ENCODE measurements at places on chromosomes 5 and 9.

DNA sequence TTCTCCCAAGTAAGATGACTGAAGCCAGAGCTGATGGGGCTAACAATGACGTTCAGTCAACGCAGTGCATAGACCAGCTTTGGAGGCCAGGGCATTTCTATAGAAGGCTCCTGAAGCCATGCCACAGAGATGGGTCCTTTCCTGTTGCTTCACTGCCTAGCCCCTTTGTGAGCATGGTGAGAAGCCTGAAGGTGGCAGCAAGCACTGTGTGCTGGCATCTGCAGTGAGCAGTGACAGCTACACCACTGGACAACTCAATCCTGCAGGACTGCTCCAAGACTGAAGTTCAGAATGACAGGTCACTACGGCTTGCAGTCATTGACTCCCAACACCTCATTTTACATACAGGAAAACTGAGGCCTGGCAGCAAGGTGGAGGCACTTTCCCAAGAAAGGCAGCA is 229.0 kb downstream of the TSSK1B start:
- DNase-seq, result no peak

GRCh38 chr5:41656597-41656996 is 146.2 kb upstream of the PLCXD3 start:
- no peak for DNase-seq

DNA sequence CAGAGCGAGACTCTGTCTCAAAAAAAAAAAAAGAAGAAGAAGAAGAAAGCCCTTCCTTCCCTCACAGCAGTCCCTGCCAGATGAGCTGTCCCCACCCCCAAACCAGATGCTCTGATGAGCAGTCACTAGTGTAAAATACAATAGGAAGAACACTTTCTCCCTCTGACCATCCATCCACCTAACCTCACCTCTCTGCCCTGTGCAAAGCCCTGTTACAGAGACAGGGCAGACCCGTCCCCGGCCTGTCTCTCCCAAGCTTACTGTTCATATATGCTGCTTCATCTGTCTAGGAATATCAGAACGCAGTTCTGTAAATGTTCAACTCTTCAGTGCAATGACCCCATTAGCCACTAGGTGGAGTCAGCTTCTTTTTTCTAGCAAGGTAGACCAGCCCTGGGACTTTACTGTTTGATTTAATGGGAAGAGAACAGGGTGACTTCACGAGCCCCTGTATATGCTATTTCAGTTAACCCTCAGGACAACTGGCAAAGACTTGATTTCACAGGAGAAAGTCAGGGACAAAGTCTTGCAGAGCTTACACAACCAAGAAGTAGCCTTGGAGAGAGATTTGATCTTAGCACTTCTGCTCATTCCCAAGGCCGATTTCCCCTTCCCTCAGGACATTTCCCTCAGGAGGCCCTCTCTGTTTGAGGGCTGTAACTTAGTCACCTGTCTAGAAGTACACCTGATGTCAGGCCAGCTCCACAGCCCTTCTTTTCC is 14.9 kb upstream of the FGFR4 start:
- peak; percentile 20 for DNase-seq

- no peak for DNase-seq
These were observed 19.8 kb upstream of the MCTP1 start for GRCh38 chr5:95304711-95305110.

GRCh38 chr9:35112257-35113020 is 3.2 kb downstream of the ATOSB start:
- DNase-seq, result no peak

GRCh38 chr5:134784241-134784920 is 25.8 kb downstream of the DDX46 start:
- DNase-seq, result no peak

DNA sequence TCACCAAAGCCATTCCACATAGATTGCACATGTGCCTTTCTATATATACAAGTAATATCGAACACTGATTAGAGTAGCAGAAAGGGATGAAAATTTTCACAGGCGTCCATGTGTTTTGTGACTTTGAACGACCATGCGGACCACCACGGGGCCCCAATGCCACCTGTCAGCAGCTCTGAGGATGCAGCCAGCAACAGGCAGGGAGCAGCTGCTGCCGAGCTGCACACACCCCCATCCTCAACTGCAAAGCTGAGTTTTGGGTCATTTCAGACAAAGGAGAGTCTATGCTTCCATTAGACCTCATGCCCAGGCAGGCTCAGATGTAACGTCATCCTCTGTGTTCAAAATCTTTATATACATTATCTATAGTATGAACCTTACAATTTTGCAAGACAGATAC is 503.8 kb downstream of the IRX1 start:
- no peak for DNase-seq

- no peak for DNase-seq
These were observed 122.0 kb downstream of the NIPBL start for GRCh38 chr5:36998578-36998977.

DNA sequence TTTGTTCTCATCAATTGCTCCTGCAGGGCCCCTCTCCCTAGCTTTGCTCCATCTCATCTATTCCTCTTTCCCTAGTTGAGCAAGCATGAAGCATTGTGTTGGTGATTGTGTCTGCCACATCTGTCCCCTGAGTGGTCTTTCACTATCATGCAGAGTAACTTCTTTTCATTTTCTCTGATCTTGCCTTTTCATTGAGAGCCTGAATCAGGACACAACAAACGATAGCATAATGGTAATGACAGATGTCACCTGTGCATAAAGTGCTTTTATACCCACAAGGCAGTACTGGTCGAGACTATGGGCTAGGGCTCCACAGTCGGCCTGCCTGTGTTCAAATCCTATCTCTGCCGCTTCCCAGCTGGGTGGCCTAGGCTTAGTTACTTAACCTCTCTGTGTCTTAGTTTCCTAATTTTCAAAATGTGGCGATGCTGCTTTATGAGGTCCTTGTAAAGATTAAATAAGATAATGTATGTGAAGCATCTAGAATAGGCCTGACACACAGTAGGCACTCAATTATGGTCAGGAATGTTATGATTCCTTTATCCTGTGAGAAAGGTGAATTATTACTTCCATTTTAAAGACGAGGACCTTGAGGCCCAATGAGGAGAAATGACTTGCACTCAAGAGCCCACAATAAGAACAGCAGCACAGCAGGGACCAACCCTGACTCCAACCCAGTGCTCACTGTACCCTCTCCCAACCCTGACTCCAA is 137.1 kb upstream of the ZNF618 start:
- no peak for DNase-seq

DNA sequence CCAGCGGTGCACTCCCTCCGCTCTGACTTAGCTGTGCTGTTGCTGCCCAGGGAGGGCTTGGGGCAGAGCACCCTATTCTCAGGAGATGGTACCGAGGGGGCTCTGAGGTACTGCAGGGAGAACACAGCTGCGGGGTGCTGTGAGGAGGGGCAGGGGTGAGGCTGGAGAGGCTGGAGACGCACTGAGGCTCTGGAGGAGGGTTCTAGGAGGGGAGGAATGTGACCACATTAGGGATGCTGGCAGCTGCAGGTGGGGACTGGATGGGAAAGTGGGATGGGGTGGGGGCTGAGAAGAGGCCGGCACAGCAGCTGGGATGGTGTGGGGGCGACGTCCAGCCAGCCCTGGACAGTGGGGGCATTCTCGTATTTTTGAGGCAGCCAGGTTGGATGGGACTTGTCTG is 20.9 kb downstream of the NCS1 start:
- DNase-seq, result no peak

GRCh38 chr5:56715986-56716385 is 99.4 kb upstream of the MAP3K1 start:
- DNase-seq, result no peak

- DNase-seq, result no peak
These were observed 13.1 kb upstream of the CMBL start for GRCh38 chr5:10320793-10321192.

GRCh38 chr5:32426440-32427151 is 17.9 kb downstream of the ZFR start:
- DNase-seq, result no peak

- no peak for DNase-seq
These were observed 25.6 kb downstream of the POLR1E start for GRCh38 chr9:37511016-37512010.

GRCh38 chr5:139418793-139419192 is 14.9 kb upstream of the SPATA24 start:
- DNase-seq, result no peak

- no peak for DNase-seq
These were observed 30.3 kb upstream of the RFK start for GRCh38 chr9:76424491-76424890.

DNA sequence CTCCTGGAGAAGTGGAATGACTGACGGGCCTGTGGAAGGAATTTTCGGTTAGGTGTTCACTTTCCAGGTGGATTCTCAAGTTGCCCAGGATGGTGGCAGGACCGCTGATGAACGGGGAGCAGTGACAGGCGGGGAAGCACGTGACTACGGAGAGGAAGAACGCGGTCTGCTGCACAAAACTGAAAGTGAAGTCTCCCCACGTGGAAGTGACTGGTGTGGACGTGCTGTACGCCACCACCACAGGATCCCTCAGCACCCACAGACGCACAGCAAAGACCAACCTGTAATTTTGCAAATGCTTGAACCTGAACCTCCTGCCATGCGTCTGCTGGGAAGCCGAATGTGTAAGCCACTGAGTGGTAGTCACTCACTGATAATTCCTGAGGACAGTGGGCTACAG is 51.4 kb downstream of the RNF130 start:
- no peak for DNase-seq

GRCh38 chr9:14147738-14148137 is 166.2 kb downstream of the NFIB start:
- no peak for DNase-seq

DNA sequence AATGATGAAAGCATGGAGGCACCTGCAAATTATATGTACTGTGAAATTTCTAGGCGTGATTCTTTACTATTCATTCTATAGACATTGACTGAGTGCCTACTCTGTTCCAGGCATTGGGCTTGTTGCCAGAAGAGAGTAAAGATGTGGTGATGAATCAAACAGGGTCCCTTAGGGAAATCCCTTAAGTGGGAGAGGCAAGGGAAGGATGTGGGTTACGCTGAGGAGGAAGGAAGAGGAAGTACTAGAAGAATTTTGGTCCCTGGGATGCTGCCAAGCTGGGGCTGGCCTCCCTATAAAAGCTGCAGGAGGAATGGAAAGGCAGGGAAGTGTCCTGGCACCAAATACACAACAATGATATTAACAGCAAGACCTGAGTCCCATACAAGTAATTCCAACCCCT is 76.7 kb upstream of the SPOCK1 start:
- no peak for DNase-seq

DNA sequence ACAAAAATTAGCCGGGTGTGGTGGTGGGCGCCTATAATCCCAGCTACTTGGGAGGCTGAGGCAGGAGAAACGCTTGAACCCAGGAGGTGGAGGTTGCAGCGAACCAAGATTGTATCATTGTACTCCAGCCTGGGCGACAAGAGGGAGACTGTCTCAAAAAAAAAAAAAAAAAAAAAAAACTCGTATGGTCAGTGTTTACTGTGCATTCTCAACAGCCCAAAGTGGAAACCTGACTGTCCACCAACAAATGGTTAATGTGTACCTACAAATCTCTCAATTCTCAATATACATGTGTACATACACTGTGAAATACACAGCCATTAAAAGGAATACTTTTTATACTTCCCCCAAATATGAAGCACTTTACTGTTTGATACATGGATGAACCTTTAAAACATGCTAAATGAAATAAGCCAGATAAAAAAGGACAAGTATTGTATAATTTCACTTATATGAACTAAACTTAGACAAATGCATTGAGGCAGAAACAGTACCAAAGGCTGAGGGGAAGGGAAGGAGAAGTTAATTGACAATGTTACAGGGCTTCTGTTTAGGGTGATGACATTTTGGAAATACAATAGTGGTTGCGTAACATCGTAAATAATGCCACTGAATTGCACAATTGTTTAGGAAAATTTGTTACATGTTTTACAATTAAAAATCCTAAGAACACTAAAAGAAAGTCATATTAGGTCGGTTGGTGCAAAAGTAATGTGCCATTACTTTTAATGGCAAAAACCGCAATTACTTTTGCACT is 16.5 kb downstream of the DNAJA1 start:
- DNase-seq, result no peak

- DNase-seq, result no peak
These were observed 683 bp downstream of the OSMR start for GRCh38 chr5:38846379-38847011.

- no peak for DNase-seq
These were observed 233.9 kb upstream of the RPS23 start for GRCh38 chr5:82512025-82512424.

GRCh38 chr5:55993013-55993412 is 1.8 kb downstream of the IL6ST start:
- no peak for DNase-seq

DNA sequence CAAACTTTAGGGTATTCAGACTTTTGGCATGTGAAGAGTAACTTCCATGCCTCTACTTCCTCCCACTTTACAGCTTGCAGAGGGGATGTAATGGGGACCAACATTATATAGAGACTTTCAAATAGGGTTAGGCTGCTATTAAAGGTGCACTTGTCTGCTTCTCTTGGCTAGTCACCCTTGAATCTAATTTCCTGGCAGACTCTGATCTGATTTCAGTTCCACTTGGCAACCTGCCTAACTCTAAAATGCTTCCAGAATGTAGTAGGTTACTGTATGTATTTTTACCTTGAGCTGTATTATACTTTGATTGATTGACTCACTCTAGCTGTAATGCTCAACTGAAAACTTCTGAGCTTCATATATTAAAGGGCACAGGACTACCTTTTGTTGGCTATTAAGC is 693.4 kb downstream of the KCTD16 start:
- no peak for DNase-seq

- DNase-seq, result no peak
These were observed 135.0 kb upstream of the SNX2 start for GRCh38 chr5:122639864-122640263.

GRCh38 chr5:17249029-17249634 is 31.7 kb downstream of the BASP1 start:
- no peak for DNase-seq

GRCh38 chr9:89889865-89890264 is 285.1 kb downstream of the GADD45G start:
- no peak for DNase-seq

- no peak for DNase-seq
These were observed 9.9 kb downstream of the PLPP7 start for GRCh38 chr9:131299346-131299960.

GRCh38 chr5:81842795-81843398 is 92.0 kb upstream of the SSBP2 start:
- DNase-seq, result no peak

DNA sequence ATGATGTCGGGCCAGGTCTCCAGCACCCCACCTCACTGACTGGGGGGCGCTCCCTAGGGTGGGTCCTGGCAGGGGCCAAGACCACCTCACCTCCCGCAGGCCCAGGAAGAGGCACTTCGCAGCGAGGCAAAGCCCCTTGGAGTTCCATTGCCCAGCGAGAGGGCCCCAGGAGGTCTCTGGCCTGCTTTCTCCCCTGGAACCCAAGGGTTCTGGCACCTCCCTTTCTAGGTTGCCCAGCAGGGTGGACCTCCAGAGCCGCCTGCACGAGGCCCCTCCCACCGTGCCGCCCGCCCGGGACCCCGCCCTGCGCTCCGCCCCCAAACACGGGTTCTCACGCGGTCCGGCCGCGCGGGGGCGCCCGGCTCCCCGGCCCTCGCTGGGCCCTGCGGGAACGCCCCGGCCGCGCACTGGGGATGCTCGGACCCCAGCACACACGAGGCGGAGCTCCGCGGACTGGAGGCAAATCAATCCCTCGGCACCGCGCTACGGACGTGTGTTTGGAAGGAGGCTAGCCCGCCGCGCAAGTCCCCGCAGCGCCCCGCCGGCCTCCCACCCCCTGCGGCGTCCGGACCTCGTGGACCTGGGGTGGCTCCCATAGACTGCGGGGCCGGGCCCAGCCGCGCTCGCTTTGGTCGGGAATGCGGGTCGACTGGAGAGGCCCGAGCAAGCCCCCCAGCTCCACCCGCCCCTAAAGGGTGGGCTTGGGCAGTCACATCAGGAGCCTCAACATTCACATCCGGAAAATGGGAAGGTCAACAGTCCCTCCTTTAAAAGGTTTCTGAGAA is 99.5 kb upstream of the LMX1B start:
- peak; percentile 33 for DNase-seq
